ENCODE measurements at places on chromosomes 11 and 22. TPM values are rescaled to one million over a fixed set of nuclear protein-coding genes. Genes with fewer than 3 reads are reported as not detected.

DNA sequence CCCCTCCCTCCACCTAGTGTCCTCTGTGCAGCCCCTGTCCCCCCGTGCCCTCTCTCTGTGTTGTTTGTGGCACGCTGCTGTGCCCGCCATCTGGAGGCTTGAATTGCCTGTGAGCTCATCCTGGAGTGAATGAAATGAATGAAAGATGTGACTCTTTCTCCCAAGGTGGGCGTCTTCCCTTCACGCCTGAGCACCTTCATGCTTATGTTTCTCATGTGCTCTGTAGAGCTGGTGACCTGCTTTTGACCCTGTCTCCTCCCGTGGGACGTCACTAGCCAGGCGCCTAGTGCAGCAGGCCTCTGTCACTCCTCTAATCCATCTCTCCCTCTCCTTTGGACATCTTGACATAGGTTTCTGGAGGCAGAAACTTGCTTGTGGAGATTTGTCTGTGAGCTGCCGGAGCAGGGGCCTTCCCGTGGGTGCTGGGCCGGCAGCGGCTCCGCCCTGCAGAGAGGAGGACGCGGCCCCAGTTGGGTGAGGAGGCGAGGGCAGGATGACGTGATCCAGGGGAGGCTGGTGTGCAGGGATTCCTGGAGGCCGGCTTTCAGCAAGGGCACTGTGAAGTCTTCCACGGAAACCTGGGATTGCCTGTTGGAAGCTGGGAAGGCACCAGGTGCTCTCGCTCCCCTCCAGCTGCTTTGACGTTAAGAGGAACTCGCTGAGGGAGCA lies 40.6 kb downstream of the MUC6 start:
- H3K36me3 ChIP-seq, result peaks cover 24% of the 10 kb centered on the region
- H3K4me3 ChIP-seq, result no peak overlapping the region
- no peaks in the 10 kb centered on the region for H3K27me3 ChIP-seq
- H3K27ac ChIP-seq, result peak overlapping the region; percentile 77

GRCh38 chr11:99352642-99353041 lies 331.9 kb downstream of the CNTN5 start:
- H3K4me3 ChIP-seq, result no peak overlapping the region
- no peaks in the 10 kb centered on the region for H3K36me3 ChIP-seq
- DNase-seq, result no peak
- H3K27ac ChIP-seq, result no peak overlapping the region
- no peaks in the 10 kb centered on the region for H3K4me1 ChIP-seq

GAL3ST1 gene
- not detected for total RNA-seq

GRCh38 chr22:45638197-45638596 lies 33.4 kb upstream of the ATXN10 start:
- H3K27ac ChIP-seq, result no peak overlapping the region
- peaks cover 45% of the 10 kb centered on the region for H3K27me3 ChIP-seq
- H3K4me3 ChIP-seq, result no peak overlapping the region
- peaks cover 25% of the 10 kb centered on the region for H3K4me1 ChIP-seq

OR2D2 gene
- total RNA-seq, result not detected

CDKN1C gene
- total RNA-seq, result 0.29 TPM

ALDH3B1 gene
- total RNA-seq, result not detected

- peaks cover 2% of the 10 kb centered on the region for H3K4me1 ChIP-seq
- no peaks in the 10 kb centered on the region for H3K27me3 ChIP-seq
- no peak overlapping the region for H3K4me3 ChIP-seq
- H3K27ac ChIP-seq, result no peak overlapping the region
- DNase-seq, result no peak
Measured at GRCh38 chr11:111703576-111703975, 62.6 kb downstream of the PPP2R1B start.

SERHL2 gene
- 0.97 TPM for total RNA-seq

RPS6KA4 gene
- total RNA-seq, result 43.0 TPM

DNA sequence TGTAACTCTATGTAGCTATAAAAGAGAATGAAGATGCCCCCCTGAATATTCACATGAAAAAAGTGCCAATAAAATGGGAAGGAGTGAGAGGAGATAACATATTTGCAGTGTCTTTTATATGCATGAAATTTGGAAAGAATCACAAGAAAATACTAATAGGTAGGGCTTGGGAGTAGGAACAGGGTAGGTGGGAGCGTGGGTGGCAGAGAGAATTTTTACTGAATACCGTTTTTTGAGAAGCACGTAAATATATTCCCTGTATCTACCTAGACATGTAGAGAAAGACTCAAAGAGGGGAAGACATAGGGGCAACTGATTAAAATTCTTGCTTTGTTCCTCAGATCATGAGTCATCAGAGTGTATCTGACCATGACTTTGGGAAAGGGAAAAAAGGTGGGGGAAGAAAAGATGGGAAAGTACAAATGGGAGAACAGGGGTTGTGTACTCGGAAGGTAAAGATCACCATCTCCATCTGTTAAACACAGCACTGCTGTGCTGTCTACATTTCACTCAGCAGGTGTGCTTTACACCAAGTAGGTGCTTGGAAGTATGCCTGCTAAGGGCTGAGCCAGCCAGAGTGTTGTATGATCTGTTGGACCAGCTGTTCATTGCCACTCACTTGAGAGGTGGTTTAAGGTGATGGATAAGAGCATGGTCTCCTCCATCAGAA lies 16.0 kb downstream of the PRR5L start:
- DNase-seq, result no peak
- H3K4me3 ChIP-seq, result no peak overlapping the region
- no peaks in the 10 kb centered on the region for H3K4me1 ChIP-seq
- H3K36me3 ChIP-seq, result no peaks in the 10 kb centered on the region
- no peak overlapping the region for H3K27ac ChIP-seq
- peaks cover 25% of the 10 kb centered on the region for H3K27me3 ChIP-seq

DNA sequence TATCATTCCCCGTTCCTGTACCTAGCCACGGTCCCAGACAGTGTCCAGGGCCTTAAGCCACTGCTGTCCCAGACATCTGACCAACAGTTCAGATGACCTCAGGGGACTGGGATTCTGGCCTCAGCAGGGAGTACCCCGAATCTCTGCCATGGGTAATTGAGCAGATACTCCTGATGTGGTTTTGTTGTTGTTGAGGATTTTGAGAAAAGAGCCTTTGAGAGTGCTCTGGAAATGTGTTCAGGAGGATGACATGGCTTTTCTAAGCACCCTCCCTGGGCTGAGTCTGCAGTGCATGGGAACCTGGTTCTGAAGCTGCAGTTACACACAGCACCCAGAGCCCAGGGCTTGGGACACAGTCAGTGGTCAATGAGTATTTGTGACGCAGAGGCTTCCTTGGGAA lies 30.4 kb downstream of the ADAMTS15 start:
- no peaks in the 10 kb centered on the region for H3K4me1 ChIP-seq
- H3K36me3 ChIP-seq, result no peaks in the 10 kb centered on the region
- peaks cover 3% of the 10 kb centered on the region for H3K27me3 ChIP-seq
- no peak overlapping the region for H3K4me3 ChIP-seq

P4HA3 gene
- total RNA-seq, result not detected

GRCh38 chr11:22466809-22467208 lies 128.6 kb downstream of the SLC17A6 start:
- H3K4me3 ChIP-seq, result no peak overlapping the region
- no peaks in the 10 kb centered on the region for H3K4me1 ChIP-seq
- H3K27ac ChIP-seq, result no peak overlapping the region
- DNase-seq, result no peak
